Astrocyte (in vitro differentiated cells and primary cell): ENCODE measurements at places on chromosomes 6 and 20. TPM values are rescaled to one million over a fixed set of nuclear protein-coding genes. Genes with fewer than 3 reads are reported as not detected.

GRCh38 chr6:78844899-78845298 is 22.5 kb upstream of the IRAK1BP1 start:
- DNase-seq, result no peak

Gene PTK6
- total RNA-seq, result 0.18 TPM in 1 of 2 replicates, not detected in the other

GRCh38 chr6:134683783-134684422 is 266.0 kb downstream of the ALDH8A1 start:
- peak; percentile 48 for DNase-seq

DNA sequence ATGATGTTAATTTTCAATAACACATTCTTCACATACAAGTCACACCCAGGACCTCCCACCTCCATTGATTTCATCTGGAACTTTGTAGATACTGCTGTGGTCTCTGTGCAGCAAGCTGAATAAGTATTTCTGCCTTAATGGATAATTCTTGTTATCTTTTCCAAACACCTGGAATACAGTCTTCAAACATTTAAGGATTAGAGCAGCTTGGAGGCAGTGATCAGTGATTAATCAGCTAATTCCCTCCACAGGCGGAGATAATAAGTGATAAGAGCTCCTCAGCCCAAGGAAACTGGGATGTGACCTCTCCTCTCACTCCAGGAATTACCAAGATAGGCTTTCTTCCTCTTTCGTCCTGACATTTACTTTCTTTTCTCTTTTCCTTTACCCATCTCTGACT is 110.7 kb downstream of the FIG4 start:
- no peak for DNase-seq

- no peak for DNase-seq
Observed at GRCh38 chr6:118725944-118726343, 74.6 kb upstream of the CEP85L start.

DNA sequence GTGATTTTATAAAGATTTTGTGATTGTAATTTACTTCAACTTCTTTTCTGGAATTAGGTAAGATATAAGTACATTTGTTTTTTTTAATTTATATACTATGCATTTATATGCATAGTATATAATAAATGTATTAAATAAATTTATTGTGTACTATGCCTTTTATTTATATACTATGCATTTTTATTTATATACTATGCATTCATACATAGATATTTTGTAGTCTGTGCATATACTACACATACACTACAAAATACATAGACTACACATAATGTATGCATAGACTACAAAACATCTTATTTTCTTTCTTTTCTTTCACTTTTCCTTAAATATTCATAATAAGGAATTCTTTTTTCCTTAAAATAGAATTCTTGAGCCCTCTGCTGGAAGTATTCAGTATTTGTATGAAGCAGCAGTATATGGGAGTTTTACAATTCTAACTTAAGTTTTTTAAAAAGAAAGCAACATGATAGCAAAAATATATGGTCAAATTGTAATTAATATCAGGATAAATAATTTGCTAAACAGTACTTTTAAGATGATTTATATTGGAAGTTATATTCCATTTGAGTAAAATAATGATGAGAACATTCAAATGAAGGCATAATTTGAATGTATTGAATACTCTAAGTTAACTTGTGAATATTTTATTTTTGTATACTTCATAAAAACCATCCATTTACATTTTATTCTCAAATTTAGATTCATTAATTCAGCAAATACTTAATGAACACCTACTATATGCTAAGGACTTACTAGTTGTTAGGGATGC is 129.3 kb downstream of the KLHL32 start:
- DNase-seq, result peak; percentile 2

DNA sequence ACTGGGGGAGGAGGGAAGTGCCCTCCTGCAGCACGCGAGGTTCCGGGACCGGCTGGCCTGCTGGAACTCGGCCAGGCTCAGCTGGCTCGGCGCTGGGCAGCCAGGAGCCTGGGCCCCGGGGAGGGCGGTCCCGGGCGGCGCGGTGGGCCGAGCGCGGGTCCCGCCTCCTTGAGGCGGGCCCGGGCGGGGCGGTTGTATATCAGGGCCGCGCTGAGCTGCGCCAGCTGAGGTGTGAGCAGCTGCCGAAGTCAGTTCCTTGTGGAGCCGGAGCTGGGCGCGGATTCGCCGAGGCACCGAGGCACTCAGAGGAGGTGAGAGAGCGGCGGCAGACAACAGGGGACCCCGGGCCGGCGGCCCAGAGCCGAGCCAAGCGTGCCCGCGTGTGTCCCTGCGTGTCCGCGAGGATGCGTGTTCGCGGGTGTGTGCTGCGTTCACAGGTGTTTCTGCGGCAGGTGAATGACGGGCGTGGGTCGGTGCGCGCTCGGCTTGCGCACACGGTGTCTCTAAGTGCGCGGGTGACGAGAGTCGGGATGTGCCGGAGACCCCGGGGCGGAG is at the start of gene CDKN1A:
Gene CDKN1A (plus strand): TSS at position 227 of the 555 bp plus-strand sequence. CDS start 5,388 bp downstream, outside the sequence.
- DNase-seq, result peak; percentile 78

DNA sequence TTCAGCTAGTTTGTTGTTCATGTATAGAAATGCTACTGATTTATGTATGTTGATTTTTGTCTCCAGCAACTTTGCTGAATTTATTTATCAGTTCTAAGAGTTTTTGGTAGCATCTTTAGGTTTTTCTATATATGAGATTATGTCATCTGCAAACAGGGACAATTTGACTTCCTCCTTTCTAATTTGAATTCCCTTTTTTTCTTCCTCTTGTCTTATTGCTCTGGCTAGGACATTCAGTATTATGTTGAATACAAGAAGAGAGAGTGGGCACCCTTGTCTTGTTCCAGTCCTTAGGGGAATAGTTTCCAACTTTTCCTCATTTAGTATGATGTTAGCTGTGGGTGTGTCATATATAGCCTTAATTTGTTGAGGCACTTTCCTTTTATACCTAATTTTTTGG is 58.2 kb downstream of the CDH26 start:
- DNase-seq, result no peak

DNA sequence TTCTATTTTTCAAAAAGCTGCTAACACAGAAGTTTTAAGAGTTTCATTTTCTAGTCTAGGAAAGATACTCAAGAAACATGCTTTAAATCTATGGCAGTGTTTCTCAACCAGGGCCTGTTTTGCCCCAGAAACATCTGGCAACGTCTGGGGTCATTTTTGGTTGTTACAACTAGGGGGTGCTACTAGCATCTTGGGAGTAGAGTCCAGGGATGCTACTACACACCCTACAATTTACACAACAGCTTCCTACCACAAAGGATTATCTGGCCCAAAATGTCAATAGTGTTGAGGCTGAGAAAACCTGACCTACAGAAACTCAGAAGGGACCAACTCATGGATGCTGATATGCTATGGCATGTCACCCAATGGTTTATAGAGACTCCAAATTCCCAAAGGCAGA is 24.4 kb downstream of the SERAC1 start:
- DNase-seq, result no peak

- peak; percentile 91 for DNase-seq
Observed at GRCh38 chr20:57205606-57206219, 60.7 kb downstream of the BMP7 start.

Gene ULBP1
- total RNA-seq, result 7.4 and 8.8 TPM in 2 replicates

Gene TUBB1
- total RNA-seq, result not detected in 2 replicates

DNA sequence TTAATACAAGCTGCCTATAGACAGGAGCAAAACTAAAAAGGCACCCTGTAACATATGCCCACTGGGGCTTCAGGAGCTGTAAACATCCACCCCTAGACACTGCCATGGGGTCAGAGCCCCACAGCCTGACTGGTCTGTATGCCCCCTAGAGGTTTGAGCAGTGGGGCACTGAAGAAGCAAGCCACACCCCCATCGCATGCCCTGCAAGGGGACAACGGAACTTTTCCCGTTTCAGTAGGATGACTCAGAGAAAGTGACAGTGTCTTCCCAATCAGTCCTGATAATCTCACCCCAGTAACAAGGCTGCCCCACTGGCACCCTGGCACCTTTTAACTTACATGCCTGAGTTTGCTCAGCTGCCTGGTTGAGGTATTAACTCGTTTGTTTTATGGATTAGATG is 35.9 kb downstream of the BEND3 start:
- no peak for DNase-seq

DNA sequence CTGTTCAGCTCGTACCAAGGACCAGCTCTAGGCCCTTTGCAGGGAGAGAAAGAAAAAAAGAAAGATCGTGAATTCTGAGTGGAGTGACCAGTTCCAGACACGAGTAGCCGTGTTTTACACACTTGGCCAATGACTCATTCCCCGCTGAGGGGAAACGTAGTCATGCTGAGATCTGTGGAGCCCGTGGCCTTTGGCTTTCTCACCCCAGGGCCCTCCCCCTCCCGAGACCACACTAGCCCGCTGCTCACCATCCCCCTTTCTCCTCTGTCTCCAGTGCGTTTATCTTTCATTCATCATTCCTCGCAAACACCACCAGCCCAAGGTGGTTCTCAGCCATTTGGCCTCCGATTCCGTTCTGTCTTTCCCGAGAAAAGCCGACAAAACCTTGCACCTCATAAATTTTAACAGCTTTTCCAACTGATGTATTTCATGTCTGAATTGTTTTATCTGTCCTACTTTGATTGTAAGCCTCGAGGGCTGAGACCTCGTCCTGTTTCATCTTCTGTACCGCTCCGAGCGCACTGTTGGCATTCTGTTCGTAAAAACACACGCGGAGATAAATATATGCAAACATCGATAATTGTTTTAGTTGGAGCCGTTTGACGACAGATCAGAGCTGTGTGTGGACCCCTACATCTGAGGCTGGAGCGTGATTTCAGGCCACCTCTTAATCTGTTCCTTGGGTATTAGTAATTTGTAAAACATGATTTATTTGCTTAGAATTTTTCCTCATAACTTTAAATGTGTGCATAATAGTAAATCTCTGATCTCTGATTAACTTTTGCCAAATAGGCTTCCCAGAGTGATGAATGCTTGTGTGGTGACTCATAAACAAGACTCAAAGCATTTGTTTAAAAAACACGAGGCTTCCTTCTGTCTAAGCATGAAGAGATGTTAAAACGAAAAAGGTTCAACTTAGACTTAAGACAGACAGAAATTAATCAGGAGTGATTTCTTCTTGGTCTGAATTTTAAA is 336.6 kb downstream of the CDH4 start:
- peak; percentile 93 for DNase-seq

DNA sequence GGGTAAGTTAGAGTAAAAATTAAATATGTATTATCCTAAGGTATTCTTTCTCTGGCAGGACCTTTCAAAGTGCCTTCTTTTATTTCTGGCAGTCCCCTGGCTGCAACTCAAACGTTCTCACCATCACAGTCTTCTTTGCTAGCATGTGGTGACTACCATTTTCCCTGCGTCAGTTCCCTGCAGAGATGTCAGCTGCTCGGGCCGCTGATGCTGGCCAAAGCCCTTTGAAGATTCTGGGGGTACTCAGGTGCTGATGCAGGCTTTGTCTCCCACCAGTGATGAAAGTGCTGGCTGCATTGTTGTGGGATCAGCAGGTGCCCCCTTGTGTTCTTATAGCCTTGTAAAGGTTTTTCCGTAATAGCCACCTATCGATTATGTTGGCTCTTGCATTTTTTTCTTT is 140.1 kb downstream of the BTBD3 start:
- no peak for DNase-seq

Gene NKAPL
- not detected in 2 replicates for total RNA-seq

GRCh38 chr6:12350644-12351170 is 60.5 kb downstream of the EDN1 start:
- DNase-seq, result no peak

- peak; percentile 86 for DNase-seq
Observed at GRCh38 chr6:17413313-17413750, 19.9 kb downstream of the CAP2 start.

DNA sequence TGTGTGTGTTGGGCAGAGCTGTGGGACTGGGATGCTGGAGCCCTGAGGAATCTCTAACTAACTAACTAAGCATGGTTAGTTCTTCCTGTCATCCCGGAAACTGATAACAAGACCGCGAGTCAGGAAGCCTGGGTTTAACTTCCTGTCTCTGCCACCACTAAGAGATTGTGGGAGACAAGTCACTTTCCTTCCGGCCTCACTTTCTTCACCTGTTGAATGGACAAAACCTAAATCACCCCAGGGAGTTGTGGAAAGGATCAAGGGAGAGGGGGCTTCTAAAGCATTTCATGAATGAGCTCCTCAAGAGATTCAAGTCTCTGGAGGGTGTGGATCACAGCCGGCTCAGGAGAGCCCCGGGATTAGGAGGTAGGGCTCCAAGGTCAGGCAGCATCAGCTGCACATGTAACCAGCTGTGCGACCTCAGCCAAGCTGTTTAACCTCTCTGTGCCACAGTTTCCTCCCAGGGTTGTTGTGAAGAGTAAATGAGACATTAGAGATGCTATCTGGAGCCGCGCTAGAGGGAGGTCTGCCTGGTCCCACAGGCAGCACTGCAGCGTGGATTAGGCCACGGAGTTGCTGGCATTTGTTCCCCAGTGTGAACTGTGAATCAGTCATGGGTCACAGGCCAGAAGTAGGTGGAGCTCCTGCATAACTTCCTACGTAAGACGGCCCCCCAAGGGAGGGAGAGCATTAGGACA is 105.1 kb downstream of the TOX2 start:
- DNase-seq, result peak; percentile 19

Gene PYGB
- 199 and 206 TPM in 2 replicates for total RNA-seq

GRCh38 chr20:48636301-48636700 is 191.5 kb downstream of the PREX1 start:
- DNase-seq, result no peak

Gene IGF2R
- total RNA-seq, result 172 and 173 TPM in 2 replicates

Gene CLPSL2
- not detected in 2 replicates for total RNA-seq

DNA sequence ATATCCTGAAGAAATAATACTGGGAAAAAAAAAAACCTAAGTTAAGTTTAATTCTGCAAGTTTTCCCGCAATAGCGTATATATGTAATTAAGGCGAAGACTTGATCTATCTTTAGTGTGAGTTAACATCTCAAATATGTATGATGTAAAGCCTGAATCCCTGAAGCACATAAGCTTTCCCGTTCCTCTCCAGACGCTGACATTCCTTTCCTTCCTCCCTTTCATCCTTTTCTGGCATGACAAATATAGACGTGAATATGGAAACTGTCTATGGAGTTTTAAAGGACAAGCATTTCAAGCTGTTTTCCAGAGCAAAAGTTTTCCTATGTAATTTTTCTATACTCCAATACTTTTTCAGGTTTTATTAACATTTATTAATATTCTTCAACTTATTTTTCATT is 637.0 kb downstream of the COL12A1 start:
- DNase-seq, result peak; percentile 22

DNA sequence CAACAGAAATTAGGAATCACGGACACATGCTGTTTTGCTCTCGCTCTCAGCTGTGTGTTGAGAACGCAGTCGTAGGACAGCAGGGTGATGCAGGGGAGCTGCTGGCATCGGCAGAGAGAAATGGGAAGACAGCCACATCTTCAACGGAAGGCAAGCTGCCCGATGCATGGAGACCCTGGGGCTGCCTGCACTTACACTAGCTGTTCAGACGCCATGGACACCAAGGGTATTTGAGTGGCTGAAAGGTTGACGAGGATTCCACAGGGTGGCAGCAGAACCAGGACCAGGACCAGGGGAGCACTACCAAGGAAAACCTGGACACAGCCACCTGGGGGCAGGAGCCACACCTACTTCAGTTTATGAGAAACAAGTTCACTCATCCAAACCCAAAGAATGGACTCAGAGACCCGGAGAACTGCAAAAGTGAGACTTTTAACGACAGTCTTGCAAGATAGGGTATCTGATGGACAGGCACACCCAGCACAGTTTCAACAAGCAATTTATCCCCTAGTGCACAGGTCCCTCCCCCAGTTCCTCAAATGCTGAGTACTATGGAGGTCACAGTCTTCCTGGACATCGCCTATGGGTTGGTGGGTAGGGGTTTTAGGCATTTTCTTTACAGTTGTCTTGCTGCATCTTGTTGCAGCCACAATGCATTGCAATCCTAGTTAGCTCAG is 56.3 kb upstream of the ENTPD6 start:
- no peak for DNase-seq

- DNase-seq, result peak; percentile 58
Observed at GRCh38 chr6:150373260-150373701, 4.5 kb downstream of the IYD start.

Gene GDAP1L1
- total RNA-seq, result 0.64 and 0.77 TPM in 2 replicates

Gene OR2H1
- not detected in 2 replicates for total RNA-seq
